A549 treated with GW870086 at 1 μM for 4 hours (cell line): ENCODE measurements at places on chromosomes 3 and 15. TPM values are rescaled to one million over a fixed set of nuclear protein-coding genes. Genes with fewer than 3 reads are reported as not detected.

ALDH1L1 gene
- 0.08 to 0.24 TPM (median 0.15 TPM) in 5 replicates for total RNA-seq

SLC28A2 gene
- not detected in 5 replicates for total RNA-seq

TMCO5A gene
- total RNA-seq = not detected in 5 replicates

LYZL4 gene
- not detected in 5 replicates for total RNA-seq

MESP2 gene
- 0.30 to 0.47 TPM (median 0.41 TPM) in 5 replicates for total RNA-seq

SKOR1 gene
- total RNA-seq = 0.03 to 0.10 TPM (median 0.05 TPM) in 5 replicates
